ENCODE measurements at places on chromosomes 6 and 20.

- DNase-seq = peak; percentile 81
Observed at GRCh38 chr6:46129629-46130511, at the start of gene ENPP4. TSS of gene ENPP4 (plus strand) at chr6:46129989. CDS start at chr6:46139584, 9,595 bp downstream.

DNA sequence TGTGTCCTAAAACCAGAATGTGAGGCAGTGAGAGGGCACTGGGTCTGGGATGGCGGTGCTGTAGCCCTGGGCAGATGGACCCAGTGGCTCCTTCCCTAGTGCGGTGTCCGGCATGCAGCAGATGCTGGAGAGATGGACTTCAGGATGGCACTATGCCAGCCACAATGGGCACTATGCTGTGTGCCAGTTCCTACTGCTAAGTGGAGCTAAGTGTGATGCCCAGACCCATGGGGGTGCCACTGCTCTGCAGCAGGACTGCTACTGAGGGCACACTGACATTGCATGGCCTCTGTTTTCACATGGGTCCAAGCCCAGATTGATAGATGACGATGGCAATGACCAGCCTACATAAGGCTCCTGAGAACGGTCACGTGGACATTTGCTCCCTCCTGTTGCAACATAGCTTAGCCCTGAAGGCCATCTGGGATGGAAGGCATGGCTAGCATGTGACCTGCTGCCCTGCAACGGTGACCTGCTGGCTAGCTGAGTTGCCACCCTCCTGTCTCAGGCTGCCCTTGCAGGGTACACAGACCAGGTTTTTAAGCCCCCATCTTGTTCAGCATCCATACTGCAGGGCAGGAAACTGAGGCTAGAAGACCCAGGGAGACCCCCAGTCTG lies 31.3 kb upstream of the KCNK16 start:
- DNase-seq = no peak

DNA sequence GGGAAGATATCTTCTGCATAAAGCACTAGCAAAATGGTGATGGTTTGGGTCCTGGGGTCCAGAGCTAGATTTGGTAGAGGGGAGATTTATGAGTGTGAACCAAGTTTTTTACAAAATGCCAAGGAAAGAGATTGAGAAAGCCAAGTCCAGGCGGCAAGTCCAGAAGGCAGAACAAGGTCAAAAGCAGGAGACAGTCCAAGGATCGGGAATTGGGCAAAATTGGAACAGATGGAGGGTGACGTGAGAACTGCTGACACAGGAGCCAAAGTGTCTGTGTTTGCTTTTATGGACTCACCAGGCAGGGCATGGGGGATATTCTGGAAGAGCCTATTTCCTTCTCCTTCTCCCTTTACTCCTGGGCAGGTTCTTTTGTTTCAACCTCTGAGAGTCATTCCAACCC lies 4.1 kb downstream of the NHLRC1 start:
- DNase-seq = no peak

GRCh38 chr6:112409311-112409710 lies 62.2 kb downstream of the RFPL4B start:
- no peak for DNase-seq

- DNase-seq = no peak
Observed at GRCh38 chr6:31582230-31582643, at the start of gene LTB. TSS of gene LTB (minus strand) at chr6:31582424. CDS start at chr6:31582417, 7 bp downstream.

GRCh38 chr6:160765412-160765811 lies 63.4 kb downstream of the PLG start:
- no peak for DNase-seq

DNA sequence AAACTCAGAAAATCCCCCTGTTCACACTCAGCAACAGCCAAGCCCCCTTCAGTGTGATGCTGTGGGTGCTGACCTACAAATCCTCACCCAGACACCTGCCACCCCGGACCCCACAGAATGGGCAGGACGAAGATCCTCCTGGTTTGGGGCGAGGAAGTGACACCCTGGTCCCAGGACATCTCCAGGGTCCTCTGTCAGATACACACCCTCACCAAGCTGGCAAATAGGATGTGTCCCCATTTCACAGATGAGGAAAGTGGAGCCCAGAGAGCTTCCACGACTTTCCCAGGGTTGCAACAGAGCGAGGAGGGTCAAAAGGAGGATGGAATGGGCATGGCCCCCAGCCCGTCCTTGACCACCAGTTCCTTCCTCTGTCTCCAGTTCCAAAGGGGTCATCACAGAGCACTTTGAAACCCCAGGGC lies 92.0 kb upstream of the AFDN start:
- no peak for DNase-seq

GRCh38 chr6:13355999-13356785 lies 27.9 kb upstream of the TBC1D7 start:
- peak; percentile 67 for DNase-seq

DNA sequence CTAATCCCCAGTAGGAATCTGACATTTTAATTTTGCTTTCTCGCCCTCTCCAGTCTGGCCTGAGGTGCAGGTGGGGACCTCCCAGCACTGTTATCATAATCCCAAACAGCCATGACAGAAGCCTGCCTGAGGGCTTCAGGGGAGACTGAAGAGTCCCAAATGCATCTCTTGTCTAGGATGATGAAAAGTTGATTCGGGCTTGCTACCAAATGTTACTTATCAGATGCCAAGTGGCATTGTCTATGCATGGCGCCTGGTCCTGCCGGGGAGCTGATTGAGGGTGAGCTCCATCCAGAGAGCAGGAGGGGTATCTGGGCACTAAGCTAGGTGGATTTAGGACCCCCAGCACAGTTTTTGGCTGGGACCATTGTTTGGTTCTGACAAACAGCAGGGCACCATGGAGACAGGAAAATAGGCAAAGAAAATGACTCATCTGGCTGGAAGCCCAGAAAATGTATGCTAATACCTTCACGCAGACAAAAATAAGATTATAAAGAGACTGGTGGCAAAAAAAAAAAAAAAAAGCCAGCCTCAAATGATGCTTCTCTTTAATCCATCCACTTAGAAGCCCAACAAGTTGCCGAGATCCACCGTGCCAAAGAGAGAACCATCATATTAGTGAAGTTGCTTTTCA lies 513.7 kb upstream of the SULF2 start:
- DNase-seq = no peak

DNA sequence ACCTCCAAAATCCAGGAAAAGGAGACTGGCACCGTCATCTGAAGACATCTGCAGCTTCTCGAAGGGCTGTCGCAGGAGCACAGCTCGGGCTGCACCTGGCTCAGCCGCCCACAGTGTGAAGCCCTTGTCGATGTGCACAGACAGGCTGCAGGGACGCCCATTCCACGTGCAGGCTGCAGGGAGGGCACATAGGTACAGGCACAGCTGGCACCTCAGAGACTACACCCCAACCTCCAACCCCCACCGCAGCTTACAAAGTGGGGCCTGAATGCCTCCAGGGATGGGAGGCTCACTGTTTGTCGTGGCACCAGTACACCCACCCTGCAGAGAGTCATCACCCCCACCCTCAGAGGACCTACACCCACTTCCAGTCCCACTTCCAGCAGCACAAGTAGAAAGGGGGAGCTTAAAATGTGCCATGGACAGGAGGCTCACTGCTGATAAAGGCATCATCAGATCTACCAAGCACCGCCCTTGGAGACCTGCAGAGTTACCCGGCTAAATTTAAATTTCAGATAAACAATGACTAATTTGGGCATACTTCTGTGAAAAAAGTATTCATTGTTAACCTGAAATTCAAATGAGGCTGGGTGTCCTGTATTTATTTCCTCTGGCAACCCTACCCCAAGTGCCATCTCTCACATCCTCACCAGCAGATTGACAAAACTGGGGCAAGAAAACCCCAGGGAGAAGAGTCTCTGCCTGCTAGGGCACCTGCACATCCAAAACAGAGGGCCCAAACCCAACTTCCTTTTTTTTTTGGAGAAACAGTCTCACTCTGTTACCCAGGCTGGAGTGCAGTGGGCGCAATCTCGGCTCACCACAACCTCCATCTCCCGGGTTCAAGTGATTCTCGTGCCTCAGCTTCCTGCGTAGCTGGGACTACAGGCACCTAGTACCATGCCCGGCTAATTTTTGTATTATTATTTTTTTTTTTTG lies 7.7 kb upstream of the CDK5RAP1 start:
- no peak for DNase-seq

DNA sequence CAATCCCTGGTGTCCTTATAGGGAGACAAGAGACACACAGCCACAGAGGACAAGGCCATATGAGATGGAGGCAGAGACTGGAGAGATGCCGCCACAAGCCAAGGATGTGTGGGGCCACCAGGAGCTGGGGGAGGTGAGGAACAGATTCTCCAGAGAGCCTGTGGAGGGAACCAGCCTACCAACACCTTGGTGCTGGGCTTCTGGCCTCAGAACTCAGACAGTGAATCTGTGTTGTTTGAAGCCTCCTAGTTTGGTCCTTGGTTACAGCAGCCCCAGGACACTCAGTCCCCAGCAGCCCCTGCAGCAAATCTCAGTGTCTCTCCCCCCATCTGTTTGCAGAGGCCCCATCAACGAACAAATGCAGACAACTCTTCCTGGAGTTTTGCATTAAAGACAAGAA lies 73.2 kb upstream of the BHLHE23 start:
- no peak for DNase-seq

GRCh38 chr6:101000341-101000740 lies 119.2 kb upstream of the ASCC3 start:
- DNase-seq = no peak

DNA sequence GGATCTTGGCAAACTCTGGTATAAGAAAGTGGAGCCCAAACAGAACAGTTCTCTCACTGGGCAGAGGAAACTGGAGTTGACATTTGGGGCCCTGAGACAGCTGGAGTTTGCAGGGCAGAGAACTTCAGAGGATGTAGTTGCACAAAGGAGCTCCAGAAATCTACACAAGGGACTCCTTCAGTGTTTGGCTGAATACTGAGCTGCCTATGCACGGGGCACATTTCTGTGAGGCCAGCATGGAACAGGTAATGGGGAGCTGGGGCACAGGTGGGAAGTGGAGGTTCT lies 169.3 kb downstream of the ANKRD60 start:
- no peak for DNase-seq

DNA sequence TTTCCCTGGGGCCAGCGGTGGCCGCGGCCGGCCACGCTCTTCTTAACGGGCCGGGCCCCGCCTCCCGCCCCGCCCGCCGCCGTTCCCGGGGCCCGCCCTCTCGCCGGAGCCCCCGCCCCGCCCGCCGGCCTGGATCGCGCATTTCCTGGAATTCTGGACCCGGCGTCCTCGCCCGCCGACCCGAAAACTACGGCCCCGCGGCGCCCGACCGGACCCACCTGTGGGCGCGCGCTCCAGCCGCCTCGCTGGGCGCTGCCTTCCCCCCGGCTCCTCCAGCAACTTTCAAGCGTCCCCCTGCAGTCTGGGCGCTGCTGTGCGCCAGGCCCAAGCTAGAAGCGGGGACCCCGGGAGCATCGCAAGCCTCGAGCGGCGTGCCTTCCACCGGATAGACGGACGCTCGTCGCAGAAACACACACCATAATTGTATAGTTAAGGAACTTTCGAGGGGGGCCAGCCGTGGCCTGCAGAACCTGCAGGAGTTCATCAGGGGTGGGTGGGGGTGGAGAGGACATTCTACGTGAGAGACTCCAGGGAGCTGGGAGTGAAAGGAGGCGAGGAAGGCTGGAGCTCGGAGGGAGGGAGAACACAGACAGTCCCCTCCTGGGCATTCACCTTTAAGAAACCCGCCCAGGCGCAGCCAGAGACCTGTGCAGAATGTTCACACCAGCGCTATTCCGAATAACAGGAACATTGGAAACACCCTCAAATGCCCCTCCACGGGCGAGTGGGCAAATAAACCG lies at the start of gene ADA:
TSS of gene ADA (minus strand) at position 16 of the 740 bp plus-strand sequence. CDS start 92 bp downstream, outside the sequence.
- no peak for DNase-seq

GRCh38 chr20:10042086-10042485 lies 7.3 kb downstream of the ANKEF1 start:
- DNase-seq = no peak

DNA sequence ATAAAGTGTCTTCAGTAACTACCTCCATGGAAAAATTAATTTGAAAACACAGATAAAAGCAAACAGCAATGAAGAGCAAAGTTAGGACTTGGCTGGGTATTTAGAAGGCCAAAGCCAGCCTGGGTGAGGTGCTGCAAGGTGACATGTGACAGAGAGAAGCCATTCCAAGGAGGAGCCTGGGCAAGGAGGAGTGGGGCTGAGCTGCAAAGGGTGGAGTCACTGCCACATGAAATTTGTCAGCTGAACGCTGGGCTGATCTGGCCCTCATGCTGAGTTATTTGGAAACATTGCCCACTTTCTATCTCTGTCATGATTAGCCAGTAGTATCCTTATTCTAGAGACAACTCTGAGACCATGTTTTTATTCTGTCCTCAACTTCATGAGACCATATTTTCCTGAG lies 76.3 kb downstream of the PERP start:
- no peak for DNase-seq

DNA sequence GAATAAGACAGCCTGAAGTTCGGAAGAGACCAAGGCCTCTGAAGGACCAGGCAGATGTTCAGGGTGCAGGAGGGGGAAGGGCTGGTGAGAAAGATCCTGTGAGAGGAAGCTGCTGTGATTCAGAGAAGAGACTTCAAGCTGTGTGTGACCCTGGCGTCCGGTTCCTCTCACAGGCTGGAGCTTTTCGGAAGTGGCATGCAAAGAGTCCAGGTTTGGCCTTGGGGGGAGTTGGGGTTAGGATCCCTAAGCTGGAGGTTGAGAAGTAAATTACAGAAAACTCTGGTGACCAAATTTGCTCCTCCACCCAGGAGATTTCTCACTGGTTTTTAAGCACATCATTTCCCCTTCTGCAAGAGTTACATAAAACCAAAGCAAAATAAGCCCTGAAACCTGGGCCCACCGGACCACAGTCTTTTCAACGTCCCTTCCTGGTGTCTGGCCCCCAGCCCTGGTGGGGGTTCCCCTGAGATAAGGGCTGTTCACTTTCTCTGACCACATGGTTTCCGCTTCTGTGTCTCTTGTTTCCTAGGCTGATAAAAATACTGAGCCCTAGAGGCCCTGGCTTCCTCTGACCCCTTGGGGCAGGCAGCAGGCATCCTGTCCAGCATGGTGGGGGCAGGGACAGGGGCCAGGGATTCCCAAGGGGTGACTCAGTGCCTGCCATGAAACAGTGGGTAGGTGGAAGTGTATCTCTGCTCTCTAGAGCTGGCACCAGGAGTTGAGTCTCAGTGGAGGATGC lies 12.0 kb upstream of the LTA start:
- peak; percentile 51 for DNase-seq

GRCh38 chr6:114389111-114389510 lies 46.3 kb upstream of the HS3ST5 start:
- no peak for DNase-seq

- no peak for DNase-seq
Observed at GRCh38 chr6:13318821-13319220, 9.5 kb downstream of the TBC1D7 start.

DNA sequence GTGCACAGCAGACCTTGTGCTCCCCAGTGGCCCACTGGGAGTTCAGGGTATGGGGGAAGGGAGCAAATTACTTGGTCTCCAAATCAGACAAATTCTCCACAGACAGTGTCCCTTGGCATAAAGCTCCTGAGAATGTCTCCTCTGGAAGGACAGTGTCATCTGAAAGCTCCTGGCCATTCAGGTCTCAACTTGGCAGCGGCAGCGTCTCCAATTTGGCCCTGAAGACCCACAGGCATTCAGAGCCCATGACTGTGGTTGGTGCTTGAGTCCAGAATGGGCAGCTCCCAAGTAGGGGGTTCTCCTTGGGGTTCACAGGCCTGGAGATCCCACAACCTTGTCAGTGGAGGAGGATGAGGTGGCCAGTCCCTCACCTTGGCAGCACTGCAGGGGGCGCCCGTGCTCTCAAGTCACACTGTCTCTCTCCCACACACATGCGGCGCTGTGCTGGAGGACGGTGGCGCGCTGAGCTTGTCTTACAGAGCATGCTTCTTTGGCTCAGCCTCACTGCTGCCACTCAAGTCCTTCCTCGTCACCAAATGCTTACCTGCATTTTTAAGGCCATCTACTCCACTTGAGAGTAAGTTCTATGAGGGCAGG lies 20.7 kb downstream of the DYNLRB1 start:
- no peak for DNase-seq

All from GM19239 (cell line).